ENCODE measurements at places on chromosomes 12 and 14. TPM values are rescaled to one million over a fixed set of nuclear protein-coding genes. Genes with fewer than 3 reads are reported as not detected.

The CLEC1B gene
- polyA plus RNA-seq = not detected

- DNase-seq = peak; percentile 39
Measured at GRCh38 chr14:62532181-62532580, 513.1 kb downstream of the KCNH5 start.

GRCh38 chr12:19998411-19998810, 369.9 kb upstream of the PDE3A start:
- DNase-seq = no peak

DNA sequence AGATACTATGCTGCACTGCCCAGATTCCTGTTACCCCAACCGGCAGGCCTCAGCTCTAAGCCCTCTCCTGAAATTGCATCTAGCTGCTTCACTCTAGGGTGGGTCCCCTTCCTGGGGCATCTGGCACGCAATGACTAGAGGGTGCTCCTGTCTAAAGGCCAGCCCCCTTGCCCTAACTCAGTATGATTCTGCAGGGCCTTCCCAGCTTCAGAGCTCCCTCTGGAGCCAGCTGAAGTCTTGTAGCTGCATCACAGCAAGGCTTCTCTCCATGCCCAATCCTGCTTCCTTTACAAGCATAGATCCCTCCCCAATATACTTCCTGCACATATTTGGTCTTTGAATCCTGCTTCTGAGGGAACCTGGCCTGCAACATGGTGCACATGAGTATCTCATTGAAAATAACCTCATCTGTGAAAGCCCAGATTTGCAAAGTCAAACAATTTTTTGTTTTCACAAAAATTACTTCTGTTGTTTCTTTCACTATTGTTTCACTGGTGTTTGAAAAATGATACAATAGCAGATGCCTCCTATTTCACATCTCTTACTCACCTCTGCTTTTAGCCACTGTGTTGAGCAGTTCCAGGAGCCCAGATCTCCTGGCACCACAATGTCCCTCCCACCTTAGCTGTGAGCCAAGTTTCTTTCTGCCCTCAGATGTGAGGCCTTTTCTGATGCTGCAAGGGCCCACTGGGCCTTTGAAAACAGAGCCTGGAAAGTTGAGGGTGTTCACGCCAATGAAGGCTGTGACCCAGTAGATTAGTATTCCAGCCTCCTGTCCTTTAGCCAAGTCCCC, 169.5 kb upstream of the EGLN3 start:
- no peak for DNase-seq

The TAS2R10 gene
- polyA plus RNA-seq = not detected

DNA sequence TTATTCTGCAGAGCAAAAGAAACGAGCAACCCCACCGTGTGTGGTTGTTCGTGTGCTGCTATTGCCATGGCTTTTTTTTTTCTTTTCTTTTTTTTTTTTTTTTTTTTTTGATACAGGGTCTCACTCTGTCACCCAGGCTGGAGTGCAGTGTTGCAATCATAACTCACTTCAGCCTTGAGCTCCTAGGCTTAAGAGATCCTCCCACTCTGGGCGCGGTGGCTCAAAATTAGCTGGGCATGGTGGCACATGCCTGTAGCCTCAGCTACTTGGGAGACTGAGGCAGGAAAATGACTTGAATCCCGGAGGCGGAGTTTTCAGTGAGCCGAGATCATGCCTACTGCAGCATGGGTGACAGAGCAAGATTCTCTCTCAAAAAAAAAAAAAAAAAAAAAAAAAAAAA, 144.2 kb downstream of the ESR2 start:
- DNase-seq = no peak

DNA sequence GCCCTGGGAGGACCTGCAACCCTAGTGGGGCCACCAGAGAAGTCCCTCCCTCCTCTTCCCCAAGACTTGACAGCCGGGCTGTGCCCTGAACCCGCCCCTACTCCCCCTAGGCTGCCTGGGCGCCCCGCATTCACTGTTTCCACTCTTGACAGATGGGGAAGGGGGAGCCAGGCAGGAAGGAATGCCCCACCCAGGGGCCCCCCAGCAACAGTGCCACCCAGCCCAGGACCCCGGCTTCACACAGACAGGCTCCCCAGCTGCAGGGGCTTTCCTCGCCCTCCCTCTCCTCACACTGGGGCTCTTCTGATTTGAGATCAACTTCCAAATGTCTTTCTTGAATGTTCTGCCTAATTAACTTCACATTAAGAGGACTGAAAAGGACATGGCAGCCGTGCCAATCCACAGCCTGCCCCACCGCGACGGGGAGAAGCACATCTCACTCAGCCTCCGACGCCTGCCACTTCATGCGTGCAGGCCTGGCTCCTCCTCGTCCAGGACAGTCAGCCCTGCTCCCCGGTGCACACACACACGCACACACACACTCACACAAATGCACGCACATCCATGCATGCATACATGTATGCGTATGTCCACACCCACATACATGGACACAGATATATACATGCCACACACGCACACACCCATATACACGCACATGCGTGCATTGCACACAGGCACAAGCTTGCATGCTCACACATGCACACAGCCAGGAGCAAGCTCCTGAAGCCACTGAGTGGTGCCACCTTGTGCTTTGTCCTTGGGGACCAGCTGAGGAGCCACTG, 19.6 kb upstream of the C14orf180 start:
- no peak for DNase-seq

DNA sequence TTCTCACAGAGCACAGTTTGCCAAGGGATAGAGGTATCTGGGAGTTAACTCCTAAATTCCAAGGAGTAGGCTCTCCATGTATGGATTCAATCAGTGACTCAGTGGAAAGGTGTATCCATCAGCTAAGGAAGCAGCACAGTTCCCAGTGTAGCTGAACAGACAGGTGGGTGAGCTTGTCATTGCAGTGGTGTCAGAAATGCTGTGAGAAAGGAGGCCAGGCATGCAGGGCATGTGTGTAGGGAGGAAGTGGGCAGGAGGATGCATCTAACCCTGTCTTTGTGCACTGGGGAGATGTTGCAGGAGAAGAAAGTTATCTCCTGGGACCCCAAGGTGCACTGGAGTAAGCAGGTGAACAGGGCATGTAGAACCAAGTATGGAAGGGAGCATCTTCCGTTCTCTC, 539.0 kb downstream of the VRK1 start:
- DNase-seq = no peak

GRCh38 chr12:132172619-132173018, 28.4 kb downstream of the NOC4L start:
- DNase-seq = no peak

The RPL10L gene
- not detected for polyA plus RNA-seq

DNA sequence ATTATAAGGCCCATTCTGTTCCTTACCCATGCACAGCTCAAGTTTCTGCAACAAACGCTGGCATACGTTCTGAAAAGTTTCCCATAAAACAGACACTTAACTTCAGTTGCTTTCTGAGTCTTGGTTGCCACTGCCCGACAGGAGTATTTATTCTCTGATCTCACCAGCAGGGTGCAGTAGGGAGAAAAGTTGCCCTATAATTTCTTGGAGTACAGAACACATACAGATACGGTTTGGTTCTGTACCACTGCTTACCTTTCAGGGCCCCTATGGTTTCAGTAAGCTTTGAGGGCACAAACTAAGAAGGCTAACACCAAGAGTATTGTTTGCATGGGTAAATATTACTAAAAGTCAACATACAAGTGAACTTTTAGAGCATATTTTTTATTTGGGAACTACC, 77.9 kb downstream of the SPATA7 start:
- DNase-seq = no peak

The ALDH1L2 gene
- 19.6 TPM for polyA plus RNA-seq

DNA sequence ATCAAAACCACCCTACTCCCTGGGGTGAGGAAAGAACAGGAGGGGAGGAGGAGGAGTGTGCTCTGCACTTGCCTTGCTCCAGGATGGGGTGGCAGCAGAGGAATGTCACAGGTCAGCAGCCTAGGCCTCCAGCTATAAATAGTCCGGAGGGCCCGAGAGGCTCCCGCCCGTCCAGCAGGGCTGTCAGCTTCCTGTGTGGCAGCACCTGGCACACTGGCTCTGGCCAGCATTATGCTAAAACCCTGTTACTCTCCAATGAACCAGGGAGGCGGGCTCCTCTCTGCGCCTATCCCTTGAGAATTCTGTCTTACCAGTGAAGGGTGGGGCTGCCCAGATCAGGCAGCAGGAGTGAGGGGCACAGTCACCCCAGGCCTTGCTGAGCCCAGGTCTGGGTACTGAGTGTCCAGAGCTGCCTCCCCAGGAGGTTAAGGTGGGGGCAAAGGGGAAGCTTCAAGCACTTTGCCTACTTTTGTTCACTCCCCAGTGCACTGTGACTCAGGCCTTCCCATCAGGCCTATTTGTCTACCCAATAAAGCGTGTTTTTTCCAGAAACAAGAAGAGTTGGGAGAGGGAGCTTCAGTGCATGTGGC, 1.2 kb upstream of the COX14 start:
- DNase-seq = peak; percentile 28

GRCh38 chr14:68726093-68726695, 66.7 kb downstream of the ZFP36L1 start:
- DNase-seq = no peak

The OVCH1 gene
- polyA plus RNA-seq = 0.05 TPM

The ZNF891 gene
- 0.20 TPM for polyA plus RNA-seq

The PRKD1 gene
- 0.23 TPM for polyA plus RNA-seq

- no peak for DNase-seq
Measured at GRCh38 chr12:121300083-121300819, 3.7 kb upstream of the CAMKK2 start.

GRCh38 chr14:99077076-99077843, 194.7 kb downstream of the BCL11B start:
- DNase-seq = peak; percentile 40

DNA sequence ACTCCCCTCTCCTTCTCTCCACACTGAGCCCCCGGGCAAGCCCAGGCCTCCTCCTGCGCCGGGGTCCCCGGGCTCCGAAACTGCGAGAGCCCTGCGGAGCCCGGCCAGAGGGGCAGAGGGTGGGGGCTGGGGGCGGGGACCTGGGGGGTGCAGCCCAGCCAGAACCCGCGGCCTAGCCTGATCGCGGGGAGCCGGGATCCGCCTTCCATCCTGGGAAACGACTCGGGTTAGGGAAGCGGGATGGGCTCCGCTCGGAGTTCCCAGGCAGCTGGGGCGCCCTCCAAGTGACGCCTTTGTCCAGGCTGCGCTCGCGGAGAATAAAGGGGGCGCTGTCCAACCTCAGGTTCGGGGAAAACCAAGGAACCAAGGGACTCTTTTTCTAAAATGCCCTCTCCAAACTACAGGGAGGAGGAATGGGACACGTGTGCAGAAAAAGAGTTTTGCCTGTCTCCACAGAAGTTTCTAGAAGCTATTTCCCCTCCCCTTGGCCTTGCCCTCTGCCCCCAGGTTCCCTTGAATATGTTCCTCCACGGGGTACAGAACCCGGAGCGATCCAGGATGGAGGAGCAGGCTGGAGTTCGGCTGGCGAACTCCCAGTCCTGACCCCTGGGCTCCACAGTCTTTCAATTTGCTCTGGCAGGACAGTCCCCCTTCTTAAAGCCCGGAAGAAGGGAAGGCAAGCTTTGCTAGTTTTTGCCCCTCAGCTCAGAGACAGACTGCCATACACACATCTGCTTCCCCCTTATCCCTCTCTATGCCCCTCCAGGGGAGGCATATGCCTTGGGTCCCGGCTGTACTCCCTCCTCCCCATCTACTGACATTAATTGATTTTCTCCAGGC, 13.9 kb downstream of the NKX2-1 start:
- no peak for DNase-seq

The LRRK2 gene
- polyA plus RNA-seq = 0.42 TPM

The TC2N gene
- polyA plus RNA-seq = 7.7 TPM

The SOAT2 gene
- 0.29 TPM for polyA plus RNA-seq

The TMEM132D gene
- not detected for polyA plus RNA-seq

- DNase-seq = no peak
Measured at GRCh38 chr12:57208631-57209282, 7.8 kb upstream of the NXPH4 start.

DNA sequence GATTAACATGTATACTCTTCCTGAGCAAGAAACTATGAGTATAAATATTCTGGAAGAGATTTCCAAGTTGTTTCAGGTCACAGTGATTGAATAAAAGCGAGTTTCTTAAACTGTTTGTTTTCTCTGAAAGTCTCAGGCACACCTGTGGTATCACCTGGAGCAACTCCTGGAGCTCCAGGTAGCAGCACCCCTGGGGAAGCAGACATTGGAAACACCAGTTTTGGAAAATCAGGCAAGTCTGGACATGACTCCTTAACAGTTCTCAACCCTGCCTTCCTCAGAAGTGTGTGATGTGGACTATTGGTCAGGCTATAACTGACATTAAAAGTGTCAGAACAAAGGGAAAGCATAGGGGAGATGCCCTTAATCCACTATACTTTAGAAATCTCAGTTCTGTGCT, 217.6 kb upstream of the CNTN1 start:
- peak; percentile 62 for DNase-seq

DNA sequence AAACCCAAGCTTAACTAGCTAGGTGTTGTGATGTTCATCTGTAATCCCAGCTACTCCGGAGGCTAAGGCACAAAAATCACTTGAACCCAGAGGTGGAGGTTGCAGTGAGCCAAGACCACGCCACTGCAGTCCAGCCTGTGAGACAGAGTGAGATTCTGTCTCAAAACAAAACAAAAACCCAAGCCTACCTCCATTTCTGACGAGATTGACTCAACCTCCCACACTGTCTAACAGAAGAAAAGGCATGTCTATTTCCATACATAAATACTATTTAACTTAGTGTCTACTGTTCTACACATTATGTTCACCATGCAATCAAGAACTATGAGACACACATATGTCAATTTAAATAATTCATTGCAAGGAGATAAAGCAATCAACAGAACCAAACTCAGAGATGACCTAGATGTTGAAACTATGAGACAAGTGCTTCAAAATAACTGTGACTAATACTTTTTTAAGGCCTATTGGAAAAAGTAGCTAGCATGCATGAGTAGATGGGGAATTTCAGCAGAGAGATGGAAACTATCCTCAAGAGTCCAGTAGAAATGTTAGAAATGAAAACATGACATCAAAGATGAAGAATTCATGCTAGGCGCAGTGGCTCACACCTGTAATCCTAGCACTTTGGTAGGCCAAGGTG, 75.9 kb upstream of the DHRS4 start:
- no peak for DNase-seq

The KSR2 gene
- polyA plus RNA-seq = under 0.01 TPM

The TSPAN9 gene
- polyA plus RNA-seq = 38.7 TPM

- DNase-seq = no peak
Measured at GRCh38 chr12:26152507-26153102, 27.8 kb upstream of the BHLHE41 start.

The TCL1B gene
- polyA plus RNA-seq = not detected

DNA sequence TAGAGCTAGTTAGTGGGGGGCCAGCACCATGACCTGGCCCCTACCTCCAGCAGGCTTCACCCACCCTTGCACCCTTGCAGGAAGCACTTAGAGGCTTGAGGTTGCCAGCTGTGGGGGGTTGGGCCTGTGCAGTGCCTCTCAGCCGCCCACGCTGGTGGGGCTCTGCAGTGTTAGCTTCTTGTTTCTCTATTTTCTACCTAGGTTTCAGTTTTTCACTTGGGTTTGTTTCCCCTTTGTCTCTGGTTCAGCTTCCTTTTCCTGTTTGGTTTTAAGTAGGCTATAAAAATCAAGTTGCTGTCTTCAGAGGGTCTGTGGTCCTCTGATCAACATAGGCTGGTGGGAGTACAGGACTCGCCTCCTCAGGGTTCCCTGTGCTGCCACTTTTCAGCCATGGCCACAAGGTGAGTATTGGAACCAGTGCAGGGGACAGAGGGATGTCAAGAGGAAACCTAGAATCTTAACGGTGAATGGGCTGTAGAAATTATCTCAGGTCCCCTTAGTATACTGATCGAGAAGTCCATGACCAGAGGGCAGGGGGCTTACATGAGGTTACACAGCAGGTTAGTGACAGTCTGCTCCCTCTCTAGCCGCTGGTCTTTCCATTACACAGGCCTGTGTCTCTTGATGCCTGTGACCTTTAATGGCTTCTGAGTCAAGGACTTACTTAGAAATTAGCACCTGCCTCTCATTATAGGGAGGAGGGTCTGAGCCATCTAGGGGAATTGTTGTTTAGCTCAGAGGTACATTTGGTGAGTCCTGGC, at the start of gene EVL:
EVL (plus strand) TSS at position 312 of the 761 bp plus-strand sequence; CDS start at position 391, 79 bp downstream.
- DNase-seq = no peak
